ENCODE measurements at places on chromosomes 12 and 14.

GRCh38 chr14:103091883-103092222 lies 2.7 kb upstream of the EXOC3L4 start:
- no peak for DNase-seq

DNA sequence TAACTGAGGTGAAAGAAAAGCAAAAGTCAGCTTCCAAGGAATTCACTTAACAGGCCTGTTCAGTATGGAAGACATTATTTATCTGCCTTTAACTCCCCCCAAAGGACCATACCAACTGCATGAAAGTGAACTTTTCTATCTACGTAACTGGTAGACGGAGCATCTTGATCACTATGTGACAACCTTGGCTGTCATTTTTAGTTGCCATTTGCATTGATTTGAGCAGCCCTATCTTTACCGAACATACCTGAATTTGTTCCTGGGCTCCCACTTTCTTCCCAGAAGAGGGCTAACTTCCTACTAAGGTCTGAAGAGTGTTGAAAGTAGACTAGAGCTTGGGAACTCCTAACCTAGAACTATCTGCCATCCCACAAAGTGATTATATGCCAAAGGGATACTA lies 9.4 kb downstream of the SRSF9 start:
- DNase-seq = no peak

DNA sequence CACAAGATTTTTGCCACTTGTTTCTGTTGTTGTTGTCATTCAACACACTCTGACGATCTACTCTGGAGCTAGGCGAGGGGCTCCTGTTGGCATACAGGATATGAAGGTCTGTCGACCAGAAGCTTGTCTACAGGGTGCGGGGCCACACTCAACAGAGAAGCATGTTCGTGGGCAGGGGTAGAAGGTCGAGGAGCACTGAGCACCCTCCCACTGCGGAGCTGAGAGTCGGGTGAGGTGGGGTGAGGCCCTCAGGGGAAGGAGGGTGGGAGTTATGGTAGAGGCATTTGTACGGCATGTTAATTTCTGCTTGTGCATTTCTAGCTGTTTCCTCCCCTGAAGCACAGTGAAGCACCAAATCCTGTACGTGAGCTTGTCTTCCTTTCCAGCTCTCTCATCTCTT lies 115.1 kb downstream of the PRMT8 start:
- DNase-seq = no peak

GRCh38 chr12:103353913-103354312 lies 141.9 kb downstream of the C12orf42 start:
- DNase-seq = no peak

DNA sequence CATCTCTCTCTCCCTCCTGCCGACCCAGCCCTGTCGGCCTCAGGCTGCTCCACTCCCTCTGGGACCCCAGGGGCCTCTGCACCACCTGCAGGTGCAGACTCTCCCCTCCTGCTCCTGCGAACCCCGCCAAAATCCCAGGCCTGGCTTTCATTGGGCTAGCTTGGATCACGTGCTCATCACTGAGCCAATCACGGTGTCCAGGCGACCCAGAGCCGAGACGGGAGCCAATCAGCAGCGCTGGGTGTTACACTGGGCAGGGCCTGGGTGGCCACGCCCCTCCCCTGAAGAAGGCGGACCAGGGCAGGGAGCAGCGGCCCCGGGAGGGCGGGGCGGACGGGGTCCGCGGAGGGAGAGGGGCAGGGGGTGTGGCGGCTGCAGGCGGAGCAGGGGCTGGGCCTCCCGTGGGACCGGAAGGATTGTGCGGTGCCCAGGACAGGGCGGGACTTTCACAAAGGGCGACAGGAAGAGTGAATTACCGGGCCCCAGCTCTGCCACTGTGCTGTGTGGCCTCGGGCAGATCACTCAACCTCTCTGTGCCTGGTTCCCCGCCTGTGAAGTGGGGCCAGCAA lies 66.6 kb upstream of the FBRSL1 start:
- DNase-seq = no peak

DNA sequence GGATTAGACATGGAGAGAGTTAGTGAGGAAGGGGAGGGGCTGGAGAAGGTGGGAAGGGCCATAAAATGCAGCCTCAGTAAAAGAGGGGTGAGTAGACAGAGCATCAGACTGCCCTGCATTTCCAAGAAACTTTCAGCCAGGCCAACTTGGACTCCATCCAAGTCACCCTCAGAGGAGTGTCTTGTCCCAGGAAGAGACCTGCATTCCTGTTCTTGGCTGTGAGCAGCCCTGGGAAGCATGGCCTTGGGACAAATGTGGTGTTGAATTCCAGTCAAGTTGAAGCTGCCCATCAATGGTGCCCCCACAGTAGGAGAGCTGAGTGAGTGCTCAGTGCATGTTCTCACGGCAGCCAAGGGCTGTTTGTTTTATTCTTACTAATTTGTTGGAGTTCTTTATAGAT lies 35.0 kb upstream of the TUNAR start:
- no peak for DNase-seq

- no peak for DNase-seq
Observed at GRCh38 chr12:83179999-83180398, 493.3 kb downstream of the TMTC2 start.

DNA sequence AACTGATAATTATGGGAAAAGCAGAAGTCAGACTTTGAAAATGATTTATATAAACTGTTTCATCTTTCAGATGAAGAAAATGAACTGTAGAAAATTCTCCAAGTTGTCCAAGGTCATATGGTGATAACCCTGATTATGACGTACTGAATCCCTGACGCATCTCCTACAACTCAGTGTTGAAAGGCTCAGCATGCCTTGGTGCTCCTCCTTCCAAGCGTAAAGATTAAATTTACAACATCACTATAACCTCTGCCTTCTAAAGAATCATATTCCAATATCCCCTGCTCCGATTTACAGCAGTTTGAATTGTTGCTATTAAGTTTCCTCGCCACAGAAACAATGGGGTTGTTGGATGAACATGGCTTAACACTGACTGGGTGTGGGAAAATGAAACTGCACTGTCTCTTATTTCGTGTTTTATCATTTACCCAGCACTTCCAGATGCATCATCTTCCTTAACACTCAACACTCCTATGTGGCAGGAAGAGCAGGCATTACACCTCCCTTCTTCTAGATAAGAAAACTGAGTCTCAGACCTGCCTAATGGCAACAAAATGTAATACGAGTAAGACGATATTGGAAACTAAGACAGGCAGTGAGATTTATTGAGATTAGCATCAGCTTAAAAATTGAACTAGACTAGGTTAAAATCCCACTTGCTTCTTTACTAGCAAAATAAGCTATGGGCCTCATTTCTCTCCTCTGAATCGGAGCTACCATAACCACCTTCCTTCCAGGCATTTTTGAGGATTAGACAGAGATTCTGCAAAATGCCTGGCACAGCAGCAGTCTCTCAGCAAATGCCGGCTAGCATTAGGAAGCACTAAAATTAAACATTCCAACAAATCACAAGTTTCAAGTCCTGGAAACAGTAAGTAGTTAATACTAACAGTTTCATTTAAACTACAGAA lies 74.2 kb downstream of the PPM1H start:
- DNase-seq = no peak

DNA sequence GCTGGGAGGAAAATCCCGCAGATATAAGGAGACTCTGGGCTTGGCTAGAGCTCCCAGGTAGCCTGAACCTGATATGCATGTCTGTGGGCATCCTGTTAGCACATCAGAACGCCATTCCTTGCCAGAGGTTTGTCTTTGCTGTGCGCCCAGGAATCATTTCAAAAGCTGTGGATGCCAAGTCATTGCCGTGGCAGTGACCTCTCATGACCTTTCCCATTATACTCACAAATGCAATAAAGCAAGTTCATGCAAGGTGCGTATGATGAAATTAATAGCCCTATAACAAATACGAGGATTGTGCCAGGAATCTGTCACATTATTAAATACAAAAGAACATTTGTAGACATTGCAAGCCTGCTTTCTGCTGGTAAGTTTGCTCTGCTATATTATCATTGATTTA lies 229.1 kb upstream of the PELI2 start:
- DNase-seq = no peak

DNA sequence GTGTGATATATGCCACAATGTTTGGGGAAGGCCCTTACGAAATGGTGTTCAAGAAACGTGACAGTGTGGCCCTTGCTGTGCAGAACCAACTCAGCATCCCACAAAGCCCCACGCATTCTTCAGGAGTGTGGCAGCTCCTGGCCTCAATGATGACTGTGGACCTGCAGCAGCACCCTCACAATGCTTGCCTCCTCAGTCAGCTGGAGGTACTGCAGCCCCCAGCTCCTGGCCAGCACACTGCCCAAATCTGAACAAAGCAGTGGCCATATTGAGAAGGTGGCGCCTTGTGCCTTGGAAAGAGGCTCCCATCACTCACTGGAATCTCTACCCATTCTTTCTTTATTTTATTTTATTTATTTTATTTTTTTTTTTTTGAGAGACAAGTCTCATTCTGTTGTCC lies 10.4 kb downstream of the POLE2 start:
- DNase-seq = no peak

GRCh38 chr14:93906341-93907329 lies 20.5 kb upstream of the FAM181A start:
- DNase-seq = no peak

- DNase-seq = no peak
Observed at GRCh38 chr12:2300886-2301285, 248.1 kb downstream of the CACNA1C start.

- DNase-seq = no peak
Observed at GRCh38 chr14:67480011-67480410, 8.5 kb downstream of the TMEM229B start.

DNA sequence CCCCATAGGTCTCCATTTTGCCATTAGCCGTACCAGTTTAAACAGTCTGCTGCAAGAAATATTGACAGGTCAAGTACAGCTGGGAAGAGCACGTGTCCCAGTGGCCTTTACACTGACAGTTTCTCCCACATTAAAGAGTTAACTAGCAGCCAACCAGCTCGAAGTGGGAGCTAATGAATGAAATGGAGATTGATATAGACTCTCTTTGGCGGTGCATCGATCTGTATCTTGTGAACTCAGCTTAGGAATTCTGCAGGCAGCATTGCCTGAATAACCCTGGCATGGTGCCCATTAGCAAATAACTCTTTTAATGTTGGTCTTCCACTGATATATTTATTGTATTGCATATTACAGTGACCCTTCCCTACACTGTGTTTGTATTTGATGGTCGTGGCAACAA lies 319.4 kb downstream of the EGLN3 start:
- no peak for DNase-seq

GRCh38 chr12:5912437-5913334 lies 32.4 kb downstream of the ANO2 start:
- no peak for DNase-seq

DNA sequence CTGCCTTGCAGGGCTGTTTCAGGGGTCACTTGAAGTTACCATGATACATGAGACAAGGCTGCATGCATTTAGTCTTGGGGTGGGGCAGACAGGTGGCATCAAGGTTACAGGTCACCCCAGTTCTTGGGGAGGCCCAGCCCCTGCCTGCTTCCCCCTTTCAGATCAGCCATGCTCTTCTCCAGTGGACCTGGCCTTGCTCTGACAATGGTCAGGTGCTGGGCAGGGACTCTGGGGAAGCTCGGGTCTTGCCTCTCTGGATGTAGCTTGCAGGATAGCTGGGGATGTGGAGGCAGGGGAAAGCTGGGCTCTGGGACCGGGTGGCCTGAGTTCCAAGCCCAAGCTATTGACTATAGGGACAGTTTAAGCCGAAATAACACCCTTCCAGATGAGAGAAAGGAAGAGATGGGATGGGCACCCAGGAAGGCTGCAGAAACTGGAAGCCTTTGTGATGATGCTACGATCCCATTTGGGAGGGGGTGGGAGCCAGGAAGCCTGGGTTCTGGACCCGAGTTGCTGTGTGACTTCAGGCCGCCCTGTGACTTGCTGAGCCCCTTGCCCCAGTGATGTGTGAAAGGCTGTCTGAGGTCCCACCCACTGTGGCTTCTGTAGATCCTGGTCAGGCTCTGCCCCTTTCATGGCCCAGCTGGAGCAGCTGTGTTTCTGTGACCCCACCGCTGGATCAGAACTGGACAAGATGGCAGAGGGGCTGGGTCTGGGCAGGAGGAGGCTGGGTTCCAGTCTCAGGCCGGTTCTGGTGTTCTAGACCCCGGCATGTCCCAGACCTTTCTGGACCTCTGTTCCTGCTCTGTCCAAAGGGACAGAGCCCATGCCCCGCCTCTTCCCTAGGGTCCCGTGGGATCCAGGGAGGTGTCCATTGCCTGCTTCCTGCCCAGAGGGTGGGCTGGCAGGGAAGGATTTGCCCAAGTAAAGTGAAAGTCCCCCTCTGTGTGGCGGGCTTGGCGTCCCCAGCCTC lies 2.1 kb downstream of the TNFAIP2 start:
- no peak for DNase-seq

GRCh38 chr14:69190191-69190590 lies 1.1 kb upstream of the EXD2 start:
- DNase-seq = no peak

DNA sequence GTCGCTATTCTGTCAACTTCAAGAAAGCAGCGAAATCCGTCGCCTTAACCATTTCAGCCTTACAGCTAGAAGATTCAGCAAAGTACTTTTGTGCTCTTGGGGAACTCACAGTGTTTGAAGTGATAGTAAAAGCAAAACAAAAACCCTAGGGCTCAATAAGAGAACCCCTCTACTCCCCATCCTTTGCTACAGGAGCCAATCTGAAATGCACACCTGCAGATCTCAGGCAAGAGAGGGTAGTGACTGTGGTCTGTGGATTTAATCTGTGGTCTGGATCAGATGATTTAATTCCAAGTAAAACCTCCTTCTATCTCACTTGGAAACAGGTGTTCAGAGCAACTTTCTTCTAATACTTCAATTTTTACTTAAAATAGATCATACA lies 422.9 kb upstream of the OR4E1 start:
- no peak for DNase-seq

- DNase-seq = no peak
Observed at GRCh38 chr14:63268771-63269170, 50.0 kb downstream of the GPHB5 start.

GRCh38 chr12:46950094-46950493 lies 124.3 kb upstream of the SLC38A4 start:
- no peak for DNase-seq

GRCh38 chr14:100900837-100901390 lies 2.6 kb downstream of the RTL1 start:
- DNase-seq = no peak

DNA sequence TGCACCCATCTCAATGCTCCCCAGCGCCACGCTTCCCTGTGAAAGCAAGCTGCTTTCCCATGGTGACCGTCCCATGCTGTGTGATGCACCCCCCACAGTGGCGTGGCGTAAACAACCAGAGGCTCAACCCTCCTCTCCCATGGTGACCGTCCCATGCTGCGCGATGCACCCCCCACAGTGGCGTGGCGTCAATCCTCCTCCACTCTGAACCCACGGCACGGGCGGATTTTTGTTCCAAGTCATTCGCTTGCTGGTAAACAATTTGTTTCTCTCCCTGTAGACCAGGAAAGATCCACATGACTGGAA lies 8.9 kb downstream of the STX2 start:
- DNase-seq = no peak

Data from muscle of arm (tissue), 14 donors.